Activated T-cell treated with anti-CD3 and anti-CD28 coated beads for 4 hours (primary cell): ENCODE measurements at places on chromosomes 2 and 18.

- DNase-seq: no peak
These were observed 7.7 kb downstream of the CNTNAP5 start for GRCh38 chr2:124032799-124033198.

- DNase-seq: no peak
These were observed 14.1 kb downstream of the EMX1 start for GRCh38 chr2:72931280-72931910.

- DNase-seq: no peak
These were observed 11.2 kb downstream of the SAP130 start for GRCh38 chr2:128016620-128017019.

GRCh38 chr2:136151021-136151971 is 33.3 kb upstream of the CXCR4 start:
- DNase-seq: no peak

DNA sequence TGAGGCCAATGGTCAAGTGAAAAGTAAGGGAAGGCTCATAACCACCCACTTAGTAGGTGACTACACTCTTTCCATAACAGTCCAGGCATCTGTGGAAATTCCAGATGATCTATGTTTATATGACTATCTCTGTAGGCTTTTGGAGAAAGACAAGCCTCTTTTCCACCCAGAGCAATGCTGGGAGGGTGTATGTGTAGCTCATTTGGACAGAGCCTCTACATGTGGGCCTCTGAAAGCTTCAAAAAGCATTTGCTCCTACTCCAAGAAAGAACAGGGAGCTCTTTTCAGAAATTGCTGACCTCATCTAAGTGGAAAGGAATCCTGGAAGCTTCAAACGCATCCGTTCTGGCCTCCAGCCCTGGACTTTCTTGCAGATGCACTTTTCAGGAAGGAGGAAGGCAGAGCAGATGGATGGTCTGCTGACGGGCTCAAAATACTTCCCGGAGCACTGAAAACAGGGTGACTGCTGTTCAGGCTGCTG is 308.7 kb downstream of the LRATD1 start:
- DNase-seq: no peak

GRCh38 chr18:35672897-35673296 is 91.4 kb downstream of the GALNT1 start:
- no peak for DNase-seq

- DNase-seq: no peak
These were observed 123.2 kb downstream of the MMADHC start for GRCh38 chr2:149464396-149464795.

DNA sequence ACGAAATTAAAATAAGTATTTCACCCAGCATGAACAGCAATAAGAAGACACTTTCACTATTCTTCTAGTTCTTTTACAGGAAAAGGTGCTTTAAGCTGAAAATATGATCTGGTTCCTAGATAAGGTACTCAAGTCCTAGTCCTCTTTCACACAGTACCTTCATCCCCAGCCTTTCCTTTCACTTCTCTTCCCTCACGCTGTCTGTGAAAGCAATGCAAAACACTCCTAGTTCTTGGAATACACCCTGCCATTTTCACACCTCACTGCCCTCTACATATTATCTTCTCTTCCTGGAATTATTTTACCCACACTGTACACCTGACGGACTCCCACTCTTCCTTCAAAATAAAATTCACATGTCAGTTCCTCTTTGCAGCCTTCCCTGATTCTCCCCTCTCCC is 82.9 kb downstream of the DNAH7 start:
- DNase-seq: no peak

GRCh38 chr2:65425276-65425675 is 7.1 kb downstream of the SPRED2 start:
- no peak for DNase-seq

DNA sequence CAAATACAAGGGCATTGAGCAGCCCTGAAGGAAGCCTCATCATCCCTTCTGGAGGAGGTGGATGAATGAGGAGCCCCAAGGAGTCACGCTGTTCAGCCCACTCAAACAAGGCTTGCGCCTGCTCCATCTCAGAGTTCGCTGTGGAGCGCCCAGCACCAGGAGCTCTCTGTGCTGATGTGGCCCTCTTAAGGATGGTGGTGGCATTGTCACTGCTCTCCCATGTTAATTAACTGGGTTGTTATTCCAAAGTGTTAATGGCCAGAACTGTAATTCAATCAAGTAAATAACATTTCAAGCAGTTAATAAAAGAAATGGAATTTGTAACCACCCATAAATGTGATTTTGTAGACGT is 726.0 kb upstream of the RAB6C start:
- DNase-seq: no peak

- no peak for DNase-seq
These were observed 947 bp downstream of the ZEB2 start for GRCh38 chr2:144518748-144519596.

- no peak for DNase-seq
These were observed 381.9 kb upstream of the MC4R start for GRCh38 chr18:60754413-60755009.
